T follicular helper cell (primary cell): ENCODE measurements at places on chromosomes 13 and 19.

DNA sequence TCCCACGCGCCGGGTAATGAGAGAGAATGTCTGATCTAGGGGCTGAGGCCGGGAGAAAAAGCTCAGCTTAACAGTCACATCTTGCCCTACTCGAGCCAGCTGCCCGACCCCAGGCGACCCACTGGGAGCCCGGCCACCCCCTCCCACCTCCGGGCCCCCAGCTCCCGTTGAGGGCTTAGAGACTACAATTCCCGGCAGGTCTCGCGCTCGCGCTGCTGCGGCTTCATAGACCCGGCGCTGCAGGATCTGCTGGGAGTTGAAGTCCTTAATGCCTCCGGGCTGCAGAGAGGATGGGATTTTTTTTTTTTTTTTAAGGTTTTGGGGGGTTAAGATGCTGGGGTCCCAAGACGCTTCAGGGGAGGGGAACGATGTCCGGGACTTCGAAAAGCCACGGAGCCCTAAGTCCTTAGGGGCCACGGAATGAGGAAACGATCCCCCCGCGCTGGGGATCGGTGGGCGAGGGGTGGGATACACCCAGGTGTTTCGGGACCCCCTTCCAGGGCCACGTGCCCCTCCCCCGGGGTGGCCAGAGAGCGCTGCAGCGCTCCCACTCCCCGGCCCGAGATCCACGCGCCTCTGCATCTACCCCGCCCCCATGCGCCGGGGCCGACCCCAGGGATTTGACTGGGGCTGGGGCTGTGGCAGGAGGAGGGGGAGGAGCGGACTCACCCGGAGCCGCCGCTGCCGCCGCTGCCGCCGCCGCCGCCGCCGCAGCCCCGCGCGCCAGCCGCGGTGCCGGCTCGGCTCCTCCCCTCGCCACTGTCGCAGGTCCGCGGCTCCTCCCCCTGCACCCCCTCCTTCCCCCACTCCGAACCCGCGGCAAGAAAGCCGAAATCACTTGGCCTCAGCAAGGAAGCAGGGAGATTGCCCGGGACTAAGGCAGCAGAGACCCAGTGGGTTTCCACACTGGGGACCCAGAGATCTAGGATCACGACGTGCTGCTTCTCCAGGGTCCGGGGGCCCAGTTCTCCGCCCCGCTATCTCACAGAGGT lies at the start of gene SYT3:
Gene SYT3, minus strand, starts transcription at position 761 of the 992 bp plus-strand sequence. CDS start 2,470 bp downstream, outside the sequence.
- peak; percentile 24 for DNase-seq

- no peak for DNase-seq
Observed at GRCh38 chr19:38701455-38702063, 42.7 kb downstream of the CAPN12 start.

GRCh38 chr13:101408154-101408553 lies 8.2 kb downstream of the NALCN start:
- DNase-seq = no peak

DNA sequence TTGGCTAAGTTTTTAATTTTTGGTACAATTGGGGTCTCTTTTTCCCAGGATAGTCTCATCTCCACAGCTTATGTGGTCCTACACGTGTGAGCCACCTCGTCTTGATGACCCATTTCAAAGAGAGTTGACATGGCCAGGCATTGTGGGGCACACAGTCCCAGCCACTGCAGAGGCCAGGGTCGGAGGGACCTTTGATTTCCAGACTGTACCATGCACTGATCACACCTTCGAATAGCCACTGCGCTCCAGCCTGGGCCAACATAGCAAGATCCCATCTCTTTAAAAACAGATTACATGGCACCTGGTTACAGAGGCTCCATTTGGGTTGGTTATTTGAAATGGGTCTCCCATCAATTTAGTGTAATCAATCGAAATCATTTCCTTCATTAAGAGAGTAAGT lies 71.6 kb downstream of the DPRX start:
- DNase-seq = no peak

GRCh38 chr19:5251096-5252065 lies 89.2 kb downstream of the PTPRS start:
- DNase-seq = no peak

DNA sequence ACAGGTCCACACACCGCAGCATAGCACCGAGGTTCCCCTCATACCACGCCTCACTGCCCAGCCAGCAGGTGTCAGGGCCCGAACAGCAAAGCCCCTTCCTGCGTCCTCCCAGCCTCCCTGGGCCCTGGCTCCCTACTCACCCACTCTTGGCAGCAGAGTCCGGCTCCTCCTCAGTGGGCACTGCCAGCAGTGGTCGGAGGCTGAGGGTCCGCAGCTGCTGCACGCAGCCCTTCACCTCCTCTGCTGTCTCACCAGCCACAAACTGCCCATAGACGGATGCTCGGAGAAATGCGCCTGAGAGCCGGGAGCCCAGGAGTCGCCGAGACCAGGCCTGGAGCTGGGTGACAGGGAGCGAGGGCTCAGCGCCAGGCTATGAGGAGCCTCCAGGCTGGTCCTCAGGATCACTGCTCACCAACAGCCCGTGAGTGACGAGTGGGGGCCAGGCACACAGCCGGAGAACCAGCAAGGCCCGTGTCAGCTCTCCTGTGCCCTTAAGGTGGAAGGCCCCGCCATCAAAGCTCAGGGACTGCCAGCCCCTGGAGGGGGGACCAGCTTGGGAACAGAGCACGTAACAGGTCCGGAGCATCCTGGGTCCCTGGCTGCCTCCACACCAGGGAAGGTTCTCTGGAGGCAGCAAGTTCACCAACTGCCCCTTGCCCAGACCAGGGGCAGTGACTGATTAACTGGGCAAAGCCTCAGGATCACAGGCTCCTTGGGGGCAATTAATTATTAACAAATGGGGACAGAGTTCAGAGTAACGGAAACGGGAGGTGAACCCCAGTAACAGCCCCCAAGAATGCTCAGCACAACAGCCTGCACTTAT lies at the start of gene PRODH2:
Gene PRODH2, minus strand, starts transcription at position 626 of the 823 bp plus-strand sequence. Its CDS starts 40 bp downstream, at position 586.
- no peak for DNase-seq

GRCh38 chr13:101231751-101232428 lies 184.4 kb downstream of the NALCN start:
- DNase-seq = no peak

GRCh38 chr13:84366506-84366905 lies 484.2 kb upstream of the SLITRK1 start:
- DNase-seq = no peak

GRCh38 chr19:28242317-28242927 lies 970.5 kb downstream of the UQCRFS1 start:
- DNase-seq = no peak

DNA sequence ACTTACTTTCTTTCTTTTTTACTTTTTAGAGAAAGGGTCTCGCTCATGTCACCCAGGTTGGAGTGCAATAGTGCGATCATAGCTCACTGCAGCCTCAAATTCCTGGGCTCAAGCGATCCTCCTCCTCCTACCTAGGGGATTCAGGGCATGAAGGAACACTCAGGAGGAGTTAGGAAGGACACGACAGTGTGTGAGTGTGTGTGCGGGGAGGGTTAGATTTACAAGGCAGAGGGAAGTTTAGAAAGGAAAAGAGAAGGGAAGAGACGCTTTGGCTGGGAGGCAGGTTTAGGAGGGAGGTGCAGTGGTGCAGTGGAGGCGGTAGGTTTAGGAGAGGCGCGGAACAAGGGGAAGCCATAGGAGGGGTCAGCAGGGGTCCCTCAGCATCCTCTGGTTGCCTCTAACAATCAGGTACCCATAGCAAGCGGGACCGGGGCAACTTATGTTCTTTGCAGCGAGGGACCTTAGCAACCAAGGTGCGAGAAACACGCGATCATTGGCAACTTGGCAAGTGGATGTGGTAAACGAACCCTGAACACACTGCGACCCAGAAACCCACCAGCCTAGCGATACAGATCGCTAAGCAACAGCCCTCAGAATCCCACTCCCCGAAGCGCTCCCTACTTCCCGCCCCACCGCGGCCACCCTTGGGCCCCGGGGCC lies 501 bp downstream of the SIRT2 start:
- no peak for DNase-seq

- no peak for DNase-seq
Observed at GRCh38 chr13:113187263-113187669, 21.2 kb downstream of the PCID2 start.

DNA sequence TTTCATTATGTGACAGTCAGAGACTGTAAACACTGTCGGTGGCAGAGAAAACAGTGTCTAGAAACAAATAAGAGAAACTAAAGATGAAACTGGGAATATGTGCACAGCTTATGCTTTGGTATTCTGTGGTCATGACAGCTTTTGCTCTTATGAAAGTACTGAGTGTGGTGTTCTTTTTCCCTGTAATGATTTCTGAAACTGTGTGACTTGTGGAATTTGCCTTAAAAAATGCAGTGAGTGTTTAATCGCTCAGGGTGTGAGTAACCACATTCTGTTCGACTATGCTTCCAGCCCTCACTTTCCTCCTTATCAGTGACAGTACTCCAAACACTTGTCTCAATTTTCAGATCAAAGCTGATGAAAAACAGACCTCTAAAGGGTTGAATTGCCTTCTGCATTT lies 66.9 kb upstream of the DIAPH3 start:
- no peak for DNase-seq

- no peak for DNase-seq
Observed at GRCh38 chr13:68697551-68697950, 1410.1 kb upstream of the ATXN8OS start.

DNA sequence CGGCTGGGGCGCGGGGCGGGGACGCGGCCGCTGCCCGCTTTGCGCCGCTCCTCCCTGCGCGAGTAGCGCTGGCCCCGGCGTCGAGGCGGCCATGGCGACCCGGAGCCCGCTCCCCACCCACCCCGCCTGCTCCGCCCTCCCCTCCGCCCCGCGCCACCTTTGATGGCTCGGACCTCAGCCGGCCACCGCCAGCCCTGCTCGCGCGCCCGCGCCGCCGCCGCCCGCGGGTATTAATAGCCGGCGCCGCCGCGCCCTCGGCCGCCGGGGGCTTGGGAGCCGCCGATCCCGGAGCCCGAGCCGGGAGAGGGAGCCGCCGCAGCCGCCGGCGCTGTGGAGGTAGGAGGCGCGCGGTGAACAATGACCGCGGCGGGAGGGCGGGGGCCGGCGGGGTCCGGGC lies 261 bp downstream of the FARP1 start:
- no peak for DNase-seq

DNA sequence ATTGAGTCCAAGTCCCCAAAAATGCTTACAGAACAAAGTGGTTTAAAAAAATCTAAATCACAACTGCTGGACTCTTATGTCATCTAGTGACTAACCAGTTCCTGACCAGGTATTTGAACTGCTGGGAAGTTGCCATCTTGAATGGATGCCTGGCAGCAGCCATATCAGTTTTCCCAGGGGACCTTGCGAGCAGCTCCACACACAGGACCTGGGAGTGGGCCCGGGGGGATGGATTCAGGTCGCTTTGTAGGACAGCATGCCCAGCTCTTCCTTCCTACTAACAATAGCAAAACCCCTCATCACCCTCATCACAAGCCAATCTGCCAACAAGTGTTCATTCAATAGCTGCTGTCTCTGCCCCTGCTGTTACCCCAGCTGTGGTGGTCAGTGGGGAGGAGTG lies 65.3 kb downstream of the KCTD15 start:
- DNase-seq = no peak

DNA sequence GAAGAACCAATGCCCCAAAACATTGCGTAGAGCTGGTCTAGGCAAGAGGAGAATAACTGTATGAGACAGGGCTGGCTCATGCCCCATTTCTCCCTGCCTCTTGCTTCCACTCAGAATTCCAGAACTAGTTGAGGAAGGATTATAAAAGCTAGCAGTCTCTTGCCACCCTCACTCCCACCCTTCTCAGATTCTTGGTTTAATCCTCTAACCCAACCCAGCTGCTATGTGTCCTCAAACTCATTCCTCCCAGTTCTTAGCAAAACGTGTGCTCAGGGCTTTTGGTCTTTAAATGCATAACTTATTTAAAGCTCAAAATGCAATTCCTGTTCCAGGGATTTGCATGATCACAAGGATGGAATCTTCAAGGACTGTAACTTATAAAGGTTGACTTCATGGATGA lies 466.3 kb downstream of the COG6 start:
- no peak for DNase-seq
